Fibroblast of upper back skin (primary cell): ENCODE measurements at places on chromosomes 7 and 10.

DNA sequence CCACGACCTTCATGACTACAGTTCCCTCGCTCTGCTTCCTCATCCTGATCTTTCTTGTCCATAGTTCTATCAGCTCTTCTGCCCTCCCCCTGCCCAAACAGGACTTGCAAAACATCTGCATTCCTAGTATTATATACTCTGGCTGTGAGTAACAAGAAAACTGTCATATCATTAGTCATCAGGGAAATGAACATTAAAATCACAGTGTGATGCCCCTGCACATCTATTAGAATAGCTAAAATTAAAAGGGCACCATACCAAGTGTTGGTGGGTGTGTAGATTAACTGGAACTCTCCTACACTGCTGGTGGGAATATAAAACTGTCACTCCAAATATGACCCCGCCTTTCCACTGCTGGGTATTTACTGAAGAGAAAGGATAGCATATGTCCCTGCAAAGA lies 141.8 kb downstream of the C7orf25 start:
- DNase-seq = peak; percentile 39

- no peak for DNase-seq
These were observed 40.4 kb downstream of the CREB3L2 start for GRCh38 chr7:137961200-137962177.

GRCh38 chr7:7134046-7134445 lies 48.3 kb upstream of the C1GALT1 start:
- DNase-seq = no peak

GRCh38 chr10:46556515-46557318 lies at the start of gene GPRIN2:
Gene GPRIN2, minus strand, starts transcription at chr10:46556658. Its CDS starts 5,922 bp downstream, at chr10:46550736.
- DNase-seq = no peak

GRCh38 chr10:49053053-49053997 lies 62.0 kb downstream of the VSTM4 start:
- DNase-seq = no peak

DNA sequence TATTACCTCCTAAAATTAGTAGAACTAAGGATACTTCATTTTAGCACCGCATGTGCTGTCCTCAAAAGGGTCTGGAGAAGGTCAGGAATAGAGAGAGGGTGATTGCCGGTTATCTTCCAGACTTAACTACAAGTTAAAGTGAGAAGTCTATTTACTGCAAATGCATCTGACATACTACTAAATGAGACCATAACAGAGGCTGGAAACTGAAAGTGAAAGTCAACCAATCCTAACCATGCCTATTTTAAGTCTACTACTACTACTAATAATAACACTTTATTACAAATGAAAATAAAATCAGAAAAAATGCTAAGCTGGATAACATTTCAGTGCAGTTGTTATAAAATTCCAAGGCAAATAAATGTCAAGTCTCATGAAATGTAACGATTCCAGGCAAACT lies 244.7 kb downstream of the KIF20B start:
- no peak for DNase-seq

GRCh38 chr7:31688372-31688771 lies 1.4 kb downstream of the PPP1R17 start:
- no peak for DNase-seq

DNA sequence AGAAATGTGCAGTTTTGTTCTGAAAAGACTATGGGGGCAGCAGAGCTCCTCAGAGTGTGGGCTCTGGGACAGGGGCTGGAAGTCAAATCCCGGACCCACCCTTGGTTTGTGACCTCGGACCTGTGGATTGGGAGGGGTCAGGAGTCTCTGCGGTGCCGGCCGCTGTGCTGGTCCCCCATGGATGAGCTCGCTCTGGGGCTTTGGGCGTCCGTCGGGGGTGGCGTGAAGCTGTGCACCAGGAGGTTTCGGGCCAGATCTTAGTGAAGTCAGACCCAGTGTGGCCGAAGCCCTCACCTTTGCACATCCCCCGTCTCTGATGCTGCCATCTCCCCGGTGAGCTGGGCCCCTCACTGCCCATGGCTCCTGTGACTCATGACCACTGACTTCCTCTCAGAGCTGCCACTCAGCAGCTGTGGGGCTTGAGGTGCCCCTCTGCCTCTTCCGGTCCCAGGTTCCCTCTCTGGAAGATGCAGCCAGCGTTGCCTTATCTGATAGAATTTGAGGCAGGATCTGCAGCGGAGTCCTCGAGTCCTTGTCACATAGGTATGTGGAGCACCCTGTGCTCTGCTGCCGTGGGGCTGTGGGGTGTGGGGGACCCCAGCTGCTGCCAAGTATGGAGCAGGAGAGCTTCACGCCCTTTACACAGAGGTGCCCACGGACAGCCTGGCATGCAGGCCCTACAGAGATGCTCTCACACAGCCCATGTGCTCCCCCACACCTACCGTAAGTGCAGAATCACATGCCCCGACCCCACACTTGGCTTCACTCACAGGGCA lies 11.4 kb upstream of the SCART1 start:
- DNase-seq = no peak

DNA sequence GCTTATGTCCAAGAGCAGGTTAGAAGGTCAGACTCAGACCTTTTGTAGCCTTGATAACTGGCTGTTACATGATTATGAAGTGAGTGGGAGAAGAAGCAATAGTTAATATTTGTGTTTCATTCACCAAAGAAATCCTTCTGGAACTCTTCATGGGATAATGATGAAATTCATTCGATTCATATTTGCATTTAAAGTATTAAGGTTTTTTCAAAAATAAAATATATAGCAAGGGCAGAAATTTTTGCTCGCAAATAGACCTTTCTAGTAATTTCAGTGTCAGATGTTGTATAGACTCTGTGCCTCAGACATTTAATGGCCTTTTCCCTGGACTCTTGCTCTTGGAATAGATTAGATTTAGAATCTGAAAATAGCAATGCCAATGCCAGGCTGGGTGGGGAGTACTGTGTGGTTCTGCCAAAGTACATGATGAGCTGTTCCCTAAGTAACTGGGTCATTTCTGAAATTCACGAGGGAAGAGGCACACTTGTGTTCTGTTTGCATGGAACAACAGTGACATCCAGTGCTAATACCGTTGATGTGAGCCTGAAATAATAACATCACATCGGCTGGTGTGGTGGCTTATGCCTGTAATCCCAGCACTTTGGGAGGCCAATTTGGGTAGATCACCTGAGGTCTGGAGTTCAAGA lies 119.2 kb downstream of the MBL2 start:
- no peak for DNase-seq

GRCh38 chr10:22381262-22381661 lies 36.0 kb downstream of the SPAG6 start:
- no peak for DNase-seq

DNA sequence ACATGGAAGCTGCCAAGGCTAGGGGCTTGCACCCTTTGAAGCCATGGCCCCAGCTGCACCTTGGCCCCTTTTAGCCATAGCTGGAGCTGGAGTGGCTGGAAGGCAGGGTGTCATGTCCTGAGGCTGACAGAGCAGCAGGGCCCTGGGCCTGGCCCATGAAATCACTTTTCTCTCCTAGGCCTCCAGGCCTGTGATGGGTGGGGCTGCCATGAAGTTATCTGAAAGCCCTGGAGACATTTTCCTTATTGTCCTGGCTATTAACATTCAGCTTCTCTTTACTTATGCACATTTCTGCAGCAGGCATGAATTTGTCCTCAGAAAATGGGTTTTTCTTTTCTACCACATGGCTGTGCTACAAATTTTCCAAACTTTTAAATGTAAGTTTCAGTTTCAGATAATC lies 106.9 kb upstream of the ELMO1 start:
- no peak for DNase-seq

DNA sequence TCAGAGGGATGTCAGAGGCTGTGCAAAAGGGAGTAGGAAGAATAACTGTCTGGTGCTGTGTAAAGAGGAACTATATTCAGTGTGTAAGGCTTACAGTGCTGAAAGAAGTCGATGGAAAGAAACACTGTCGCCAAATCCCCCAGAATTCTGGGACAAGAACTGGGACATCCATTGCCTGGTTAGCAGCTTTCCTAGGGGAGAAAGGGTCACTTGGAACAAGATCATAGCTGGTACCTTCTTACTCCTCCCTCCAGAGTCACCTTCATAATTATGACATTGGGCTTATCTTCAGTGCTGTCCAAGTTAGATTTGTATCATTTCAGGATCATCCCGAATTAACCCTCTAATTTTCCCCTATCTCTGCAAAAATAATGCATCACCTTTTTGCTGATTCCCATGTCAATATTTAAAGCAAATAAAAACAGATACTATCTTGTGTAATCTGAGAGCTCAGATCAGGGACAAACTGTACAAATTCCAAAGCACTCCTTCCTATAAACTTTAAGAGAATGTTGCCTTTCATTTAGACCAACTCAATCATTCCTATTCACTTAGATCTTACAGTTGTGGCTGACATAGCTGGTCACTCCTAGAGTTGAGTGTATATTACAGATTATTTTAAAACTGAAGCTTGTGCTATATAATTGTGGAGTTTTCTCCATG lies 96.5 kb downstream of the DNAH11 start:
- no peak for DNase-seq

- peak; percentile 67 for DNase-seq
These were observed 71.1 kb upstream of the FZD1 start for GRCh38 chr7:91193141-91193540.

GRCh38 chr10:86300931-86301830 lies 65.4 kb downstream of the GRID1 start:
- no peak for DNase-seq

DNA sequence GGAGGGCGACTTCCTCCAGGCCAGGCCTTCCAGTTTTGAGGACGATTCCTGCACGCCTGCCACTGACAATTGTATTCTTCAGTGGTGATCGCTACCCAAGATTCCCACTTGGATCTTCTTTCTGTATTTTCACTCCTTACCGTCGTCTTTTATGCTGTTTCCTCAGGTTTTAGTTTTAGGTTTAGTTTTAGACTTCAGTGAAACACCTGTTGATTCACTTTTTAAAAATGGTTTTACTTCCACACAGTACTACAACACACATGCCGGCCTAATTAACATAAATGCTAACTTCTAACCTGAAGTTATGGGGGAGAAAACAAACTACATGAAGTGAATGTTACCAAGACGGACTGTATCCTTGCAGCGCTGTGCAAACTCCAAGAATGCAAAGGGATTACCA lies 530.6 kb upstream of the MGMT start:
- no peak for DNase-seq

- DNase-seq = peak; percentile 51
These were observed 22.3 kb downstream of the COX15 start for GRCh38 chr10:99709480-99710229.

- DNase-seq = no peak
These were observed 26.6 kb upstream of the PLA2G12B start for GRCh38 chr10:72981028-72981881.

DNA sequence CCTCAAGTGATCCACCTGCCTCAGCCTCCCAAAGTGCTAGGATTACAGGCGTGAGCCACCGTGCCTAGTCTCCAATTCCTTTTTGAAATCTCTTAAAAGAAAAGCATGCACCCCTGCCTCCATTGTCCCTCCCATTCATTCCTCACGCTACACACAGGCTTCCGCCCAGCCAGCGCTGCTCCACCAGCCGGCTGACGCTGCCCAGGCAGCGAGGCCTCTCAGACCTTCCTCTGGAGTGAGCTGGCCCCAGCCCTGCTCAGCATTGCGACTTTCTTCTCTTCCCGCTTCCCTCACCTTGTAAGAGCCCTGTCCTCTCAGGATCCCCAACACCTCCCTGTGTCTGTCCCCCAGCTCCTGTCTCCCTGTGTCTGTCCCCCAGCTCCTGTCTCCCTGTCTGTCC lies 23.6 kb downstream of the RGS10 start:
- no peak for DNase-seq

DNA sequence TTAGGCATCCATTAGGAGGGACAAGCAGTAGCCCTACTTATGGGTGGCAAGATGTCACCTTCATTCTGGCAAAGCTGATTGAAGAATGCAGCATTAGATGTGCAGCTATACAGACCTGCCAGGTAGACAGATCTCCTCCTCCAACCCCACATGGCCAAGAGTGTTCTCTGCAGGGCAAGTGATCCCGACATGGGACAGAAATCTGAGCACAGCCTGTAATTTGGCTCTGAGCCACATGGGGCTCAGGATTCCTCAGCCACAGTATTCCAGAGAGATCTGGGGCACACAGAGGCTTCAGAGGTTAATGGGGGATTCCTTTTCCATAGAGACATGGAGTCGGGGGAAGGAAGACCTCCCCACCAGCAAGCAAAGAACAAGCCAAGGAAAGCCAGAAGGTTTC lies 58.7 kb upstream of the GDF10 start:
- no peak for DNase-seq

GRCh38 chr7:78762625-78763024 lies 690.8 kb downstream of the MAGI2 start:
- no peak for DNase-seq

DNA sequence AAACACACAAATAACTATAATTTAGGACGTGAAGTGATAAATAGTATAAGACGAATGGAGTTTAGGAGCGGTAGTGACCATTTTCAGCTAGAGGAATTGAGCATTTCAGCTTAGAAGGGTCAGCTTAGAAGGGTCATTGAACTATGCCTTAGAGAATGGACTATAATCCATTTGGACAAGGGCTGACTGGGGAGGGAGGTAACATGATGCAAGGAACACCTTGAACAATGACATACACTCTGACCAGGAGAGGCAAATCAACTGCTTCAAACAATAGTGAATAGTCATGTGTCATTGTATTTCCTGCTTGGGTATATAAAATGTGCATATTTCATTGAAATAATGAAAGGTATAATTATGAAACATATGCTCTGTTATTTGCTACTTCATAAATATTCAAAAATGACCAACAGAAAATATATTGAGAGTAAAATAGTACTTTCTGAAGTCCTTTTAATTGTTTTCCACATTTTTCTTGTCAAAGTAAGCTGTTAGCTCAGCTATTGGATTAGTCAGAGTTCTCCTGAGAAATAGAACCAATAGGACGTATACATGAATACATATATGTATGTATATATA lies 40.5 kb upstream of the WASL start:
- DNase-seq = no peak

DNA sequence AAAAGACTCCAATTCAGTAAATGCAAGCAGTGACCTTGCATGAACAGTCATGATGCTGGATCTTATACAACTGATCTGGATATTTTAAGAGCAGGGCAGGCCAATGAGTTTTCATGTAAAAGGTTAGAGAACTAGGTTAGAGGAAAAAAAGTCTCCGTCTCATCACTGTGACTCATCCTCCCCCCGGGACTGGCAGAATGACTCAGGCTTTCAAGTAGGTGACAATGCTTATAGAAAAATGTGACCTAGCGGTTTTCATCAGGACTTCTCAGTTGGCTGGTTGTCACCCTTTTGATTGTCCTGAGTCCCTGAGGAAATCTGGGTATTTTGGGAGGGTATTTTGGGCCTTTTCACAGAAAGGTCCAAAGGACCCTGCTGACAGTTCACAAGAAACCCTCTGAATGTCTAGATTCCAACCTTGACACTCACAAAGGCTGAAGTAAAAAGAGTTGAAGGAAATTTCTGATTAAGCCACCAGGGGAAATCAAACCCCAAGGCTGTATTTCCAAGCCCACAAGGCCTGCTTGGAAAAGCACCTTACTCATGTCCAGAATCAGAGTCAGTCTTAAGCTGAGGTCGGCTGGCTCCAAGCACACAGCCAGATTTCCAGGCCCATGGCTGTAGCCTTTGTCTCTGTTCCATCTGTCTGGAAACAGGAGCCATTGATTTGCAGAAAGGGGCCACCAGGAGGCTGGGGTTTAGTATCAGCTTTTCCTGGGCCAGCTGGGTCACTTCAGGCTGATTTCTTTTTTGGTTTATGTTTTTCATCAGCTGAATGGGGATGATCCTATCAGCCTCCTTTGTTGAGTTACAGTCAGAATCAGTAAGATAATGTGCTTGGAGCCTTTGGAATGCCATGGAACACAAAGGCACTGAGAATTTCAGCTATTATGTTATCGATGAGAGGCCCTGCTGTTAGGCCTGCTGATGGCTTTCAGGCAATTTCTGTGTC lies 226.4 kb upstream of the HABP2 start:
- DNase-seq = peak; percentile 92
